Lower leg skin (tissue), 4 donors: ENCODE measurements at places on chromosomes 7 and 10. TPM values are rescaled to one million over a fixed set of nuclear protein-coding genes. Genes with fewer than 3 reads are reported as not detected.

ATRNL1 gene
- total RNA-seq = 0.34 TPM

EN2 gene
- total RNA-seq = 0.04 TPM

TPK1 gene
- total RNA-seq = 1.1 TPM

ABLIM1 gene
- 258 TPM for total RNA-seq

SYNPO2L gene
- total RNA-seq = not detected

STEAP1 gene
- 0.27 TPM for total RNA-seq

NCF1 gene
- total RNA-seq = 1.2 TPM

SFXN3 gene
- total RNA-seq = 55.5 TPM

DNA sequence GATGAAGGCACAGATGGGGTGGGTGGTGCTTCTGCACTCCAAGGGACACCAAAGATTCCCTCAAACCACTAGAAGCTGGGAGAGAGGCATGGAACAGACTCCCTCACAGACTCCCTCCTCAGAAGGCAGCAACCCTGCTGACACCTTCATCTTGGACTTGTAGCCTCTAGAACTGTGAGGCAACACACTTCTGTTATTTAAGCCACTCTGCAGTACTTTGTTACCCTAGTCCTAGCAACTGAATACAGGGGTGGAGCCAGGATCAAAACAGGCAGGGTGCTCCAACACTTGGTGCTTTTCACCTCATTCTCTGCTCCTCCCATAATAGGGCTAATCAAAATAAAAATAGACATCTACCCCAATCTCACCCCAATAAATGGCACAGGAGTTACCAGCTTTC is 2.3 kb upstream of the GSTO1 start:
- DNase-seq = no peak

DNA sequence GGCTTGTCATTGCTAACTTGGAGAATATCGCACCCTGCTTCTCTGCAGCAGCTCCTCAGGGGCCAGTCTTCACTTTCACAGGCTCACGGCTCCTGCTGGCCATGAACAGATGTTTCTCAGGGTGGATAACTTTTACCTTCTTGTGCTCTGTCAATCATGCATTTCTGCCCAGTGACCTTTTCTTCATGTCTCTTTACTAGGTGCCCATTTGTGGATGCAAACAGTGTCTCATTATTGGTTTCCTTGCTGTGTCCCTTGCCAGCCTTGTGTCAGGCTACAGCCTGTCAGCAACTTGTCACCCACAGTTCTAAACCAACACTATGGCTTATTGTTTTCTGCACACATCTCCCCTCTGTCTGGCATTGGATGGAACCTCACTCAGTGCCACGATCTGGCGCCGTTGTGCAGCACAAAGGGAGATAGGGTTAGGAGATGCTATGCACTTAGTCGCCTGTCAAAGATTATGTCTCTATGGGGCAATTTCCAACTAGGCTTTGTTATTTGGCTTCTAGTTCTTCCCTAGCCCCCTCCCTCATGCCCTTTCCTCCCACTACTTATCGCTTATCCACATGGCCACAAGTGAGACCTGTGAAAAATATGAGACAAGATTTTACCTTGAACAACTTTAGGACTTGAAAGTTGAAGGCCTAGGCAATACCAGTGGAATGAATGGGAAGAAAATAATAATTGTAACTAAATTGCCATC is 45.7 kb upstream of the NXPH1 start:
- no peak for DNase-seq

GRCh38 chr10:77027576-77027975 is 610.0 kb downstream of the KCNMA1 start:
- no peak for DNase-seq

DNA sequence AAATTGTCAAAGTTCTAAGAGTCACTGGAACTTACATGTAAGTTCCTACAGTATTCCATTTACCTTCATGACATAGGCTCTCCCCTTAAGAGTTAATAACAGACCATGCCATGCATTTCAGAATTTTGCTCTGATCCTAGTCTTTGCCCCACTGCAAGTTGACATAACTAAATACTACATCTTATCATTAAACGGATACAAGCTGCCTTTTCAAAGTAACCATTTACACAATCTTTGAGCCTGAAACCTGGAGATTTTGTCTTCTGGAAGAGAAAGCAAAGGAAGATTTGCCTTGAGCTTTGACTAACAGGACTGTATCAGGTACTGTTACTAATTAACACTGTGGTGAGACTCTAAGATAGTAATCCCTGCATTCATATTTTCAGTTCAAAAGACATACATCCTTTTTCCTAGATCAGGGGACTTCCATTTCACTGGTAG is 9.3 kb upstream of the AKR1D1 start:
- no peak for DNase-seq

DNA sequence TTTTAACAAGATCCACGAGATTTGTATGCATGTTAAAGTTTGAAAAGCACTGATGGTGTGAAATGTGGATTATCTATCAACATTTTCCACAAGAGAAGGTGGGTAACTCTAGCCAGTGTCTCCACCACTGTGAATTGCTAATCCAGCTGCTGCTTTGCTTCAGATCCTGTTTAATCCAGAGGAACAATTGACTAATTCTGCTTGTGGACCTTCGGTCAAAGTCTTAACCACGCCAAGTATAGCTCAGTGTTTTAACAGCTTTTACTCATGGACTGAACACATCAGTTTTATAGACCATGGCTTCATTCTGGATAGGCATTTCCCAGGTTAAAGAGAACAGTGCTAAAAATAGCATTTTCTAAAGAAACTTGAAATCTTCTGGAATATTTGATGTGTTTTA is 23.5 kb downstream of the ADK start:
- DNase-seq = no peak

DNA sequence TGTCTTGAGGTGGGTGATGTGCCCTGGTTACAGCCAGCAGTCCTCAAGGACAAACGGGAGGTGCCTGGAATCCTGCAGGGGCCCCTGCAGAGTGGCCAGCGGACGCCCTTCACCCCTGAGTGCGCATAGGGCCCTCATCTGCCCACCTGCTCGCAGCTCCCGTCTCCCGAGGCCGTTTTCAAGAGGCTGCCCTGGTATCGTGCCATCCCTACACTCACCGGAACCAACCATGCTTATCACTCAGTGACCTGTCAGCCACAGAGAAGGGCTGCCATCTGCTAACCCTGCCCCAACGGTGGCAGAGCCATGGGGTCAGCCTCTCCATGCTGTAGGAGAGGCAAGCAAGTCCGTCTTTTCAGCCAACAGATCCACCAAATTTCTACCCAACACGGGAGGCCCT is 122.0 kb downstream of the FAM53B start:
- no peak for DNase-seq

DNA sequence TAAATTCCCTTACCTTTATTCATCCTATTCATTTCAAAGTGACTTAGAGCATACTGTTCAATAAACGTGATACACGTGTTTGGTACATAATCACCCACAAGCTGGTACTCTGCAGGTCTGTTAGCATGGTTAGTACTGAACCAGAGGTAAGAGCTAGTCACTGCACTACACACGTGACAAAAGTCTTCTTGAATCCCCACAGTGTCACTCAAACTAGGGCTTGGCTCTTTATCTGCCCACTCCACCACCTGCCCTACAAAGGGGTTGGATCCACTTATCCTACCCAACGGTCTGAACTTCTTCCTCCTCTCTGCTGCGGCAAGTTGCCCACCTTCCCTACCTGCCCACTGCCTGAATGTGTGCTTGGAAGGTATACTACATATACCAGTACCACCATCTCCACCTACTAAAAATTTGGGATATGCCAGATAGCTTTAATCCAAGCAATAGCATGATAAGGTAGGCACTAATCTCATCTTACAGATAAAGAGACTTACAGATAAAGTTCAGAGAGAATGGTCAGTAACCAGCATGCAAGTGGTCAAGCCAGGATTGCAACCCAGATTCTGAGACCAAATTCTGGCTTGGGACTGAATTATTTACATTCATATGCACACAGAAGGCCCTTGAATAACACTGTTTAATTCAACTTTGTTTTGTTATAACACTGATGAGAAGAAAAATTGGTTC is 92.2 kb downstream of the SGMS1 start:
- no peak for DNase-seq

DNA sequence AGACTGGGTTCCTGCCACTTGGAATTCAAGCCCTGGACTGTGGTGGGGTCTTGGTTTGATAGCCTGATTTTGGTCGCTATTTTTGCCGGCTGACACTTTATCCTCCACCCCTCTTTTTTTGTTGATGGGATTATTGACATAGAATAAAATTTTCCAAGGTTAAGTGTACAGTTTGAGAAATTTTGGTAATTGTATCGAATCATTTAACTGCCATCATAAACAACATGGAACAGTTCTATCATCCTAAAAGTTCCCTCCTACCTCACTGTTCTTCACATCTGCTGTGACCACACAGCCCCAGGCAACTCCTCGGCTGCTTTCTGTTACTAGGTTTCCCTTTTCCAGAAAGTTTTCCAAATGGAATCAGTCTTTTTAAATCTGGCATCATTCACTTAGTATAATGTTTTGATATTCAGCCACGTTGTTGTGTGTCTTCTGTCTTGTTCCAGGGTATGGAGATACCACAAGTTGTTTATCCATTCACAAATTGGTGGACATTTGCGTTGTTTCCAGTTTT is 50.6 kb upstream of the STEAP1B start:
- no peak for DNase-seq

- no peak for DNase-seq
Measured at GRCh38 chr10:132400547-132401151, 3.6 kb downstream of the PWWP2B start.

DNA sequence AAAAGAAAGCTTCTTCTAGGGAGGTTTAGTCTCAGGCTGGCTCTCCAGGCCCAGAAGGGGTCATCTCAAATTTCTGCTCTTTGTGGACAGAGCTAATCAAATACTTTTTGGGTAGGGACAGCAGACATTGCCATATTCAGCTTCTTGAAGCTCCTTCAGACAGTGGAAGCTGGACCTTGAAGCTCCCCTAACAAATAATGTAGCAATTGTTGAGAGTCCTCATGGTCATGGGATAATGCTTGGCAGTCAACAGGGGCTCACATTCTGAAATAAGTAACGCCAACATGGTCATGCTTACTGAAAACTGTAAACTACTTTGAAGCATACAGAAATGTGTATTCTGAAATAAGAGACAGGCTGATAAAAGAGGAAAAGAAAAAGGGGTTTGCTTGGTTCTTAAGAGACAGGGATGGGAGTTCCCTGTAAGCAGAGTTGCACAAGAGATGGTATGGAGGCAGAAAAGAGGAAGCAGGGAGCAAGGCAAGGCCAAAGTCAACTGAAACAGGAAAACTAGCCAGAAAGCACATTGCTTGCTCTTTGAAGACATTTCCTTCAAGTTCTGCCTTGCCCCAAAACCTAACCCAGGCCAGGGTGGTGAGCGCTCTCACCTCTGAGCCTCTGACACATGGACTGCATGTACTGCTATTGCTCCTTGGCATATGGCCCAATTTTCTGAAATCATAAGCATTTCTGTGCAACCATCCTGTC is 53.1 kb upstream of the KMT2E start:
- peak; percentile 47 for DNase-seq
